ENCODE measurements at places on chromosomes 5 and 9. TPM values are rescaled to one million over a fixed set of nuclear protein-coding genes. Genes with fewer than 3 reads are reported as not detected.

Gene FGF18
- 5.5 TPM for total RNA-seq

Gene NUTM2F
- not detected for total RNA-seq

Gene PCDHA1
- not detected for total RNA-seq

Gene ADAMTS12
- 26.8 TPM for total RNA-seq

Gene IL3
- total RNA-seq = not detected

Gene LYRM7
- total RNA-seq = 11.6 TPM

Gene IFNB1
- total RNA-seq = not detected

Gene RGS7BP
- 0.89 TPM for total RNA-seq

Gene STPG3
- total RNA-seq = not detected

Gene CER1
- 0.30 TPM for total RNA-seq

Gene TMED7
- 64.7 TPM for total RNA-seq

Gene BTNL9
- 19.6 TPM for total RNA-seq

Gene TRIM36
- 1.2 TPM for total RNA-seq

Gene CTXN3
- total RNA-seq = not detected

GRCh38 chr9:112447283-112447761, 39.3 kb upstream of the KIAA1958 start:
- DNase-seq = peak; percentile 48

DNA sequence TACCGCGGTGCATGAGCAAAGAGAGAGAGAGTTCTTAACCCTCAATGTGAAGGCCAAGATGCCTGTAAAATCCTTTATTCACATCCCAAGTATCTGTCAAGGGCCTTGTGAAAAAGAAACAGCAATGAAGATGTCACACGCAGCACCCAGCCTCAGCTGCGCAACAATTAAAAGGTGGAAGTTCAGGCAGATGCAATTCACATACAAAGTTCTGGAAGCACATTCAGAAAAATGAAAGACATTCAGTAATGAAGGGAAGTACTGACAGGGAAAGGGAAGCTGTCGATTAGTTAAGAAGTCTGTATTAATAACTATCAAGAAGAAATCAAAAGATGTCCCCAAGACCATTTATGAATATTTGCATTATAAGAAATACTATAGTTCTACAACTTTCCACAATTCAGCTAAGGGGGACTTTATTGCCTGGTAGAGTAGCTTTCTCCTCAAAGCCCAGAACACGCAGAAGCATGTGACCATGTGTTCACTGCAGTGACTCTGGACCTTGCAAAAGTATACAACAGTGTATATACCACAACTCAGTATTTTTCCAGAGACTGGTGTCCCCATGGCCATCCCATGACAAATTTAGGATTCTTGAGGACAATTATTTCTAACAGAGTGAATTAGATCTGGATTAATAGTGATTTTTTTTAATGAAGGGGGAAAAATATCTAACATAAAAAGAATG, 137.5 kb downstream of the CDK5RAP2 start:
- DNase-seq = no peak

- no peak for DNase-seq
Measured at GRCh38 chr9:131410044-131410491, 16.2 kb downstream of the PRRC2B start.

- no peak for DNase-seq
Measured at GRCh38 chr5:130323804-130324454, 419.7 kb downstream of the CHSY3 start.

DNA sequence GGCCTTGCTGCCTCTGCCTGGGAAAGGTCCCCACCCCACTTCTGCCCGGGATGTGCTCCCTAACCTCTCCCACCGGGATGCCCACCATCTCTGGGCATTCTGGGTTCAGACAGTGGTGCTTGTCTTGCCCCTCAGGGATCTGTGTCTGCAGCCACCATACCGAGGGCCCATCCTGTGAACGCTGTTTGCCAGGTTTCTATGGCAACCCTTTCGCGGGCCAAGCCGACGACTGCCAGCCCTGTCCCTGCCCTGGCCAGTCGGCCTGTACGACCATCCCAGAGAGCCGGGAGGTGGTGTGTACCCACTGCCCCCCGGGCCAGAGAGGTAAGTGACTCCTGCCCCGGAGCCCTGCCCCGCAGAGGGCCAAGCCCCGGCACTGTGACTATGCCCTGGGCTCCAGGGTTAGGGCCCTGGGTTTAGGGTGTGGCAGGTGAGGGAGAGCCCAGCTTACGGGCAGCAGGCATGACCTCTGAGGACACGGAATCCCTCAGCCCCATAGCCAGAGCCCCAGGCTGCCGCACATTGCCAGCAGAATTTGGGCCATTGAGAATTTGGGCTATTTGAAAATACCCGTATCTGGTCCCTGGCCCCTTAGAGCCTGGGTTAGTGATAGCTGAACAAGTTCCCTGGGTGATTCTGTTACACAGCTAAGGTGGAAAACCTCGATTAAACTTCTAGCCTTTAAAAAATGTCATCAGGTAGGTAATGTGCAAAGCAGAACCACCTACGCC, 35.3 kb upstream of the AIF1L start:
- no peak for DNase-seq

DNA sequence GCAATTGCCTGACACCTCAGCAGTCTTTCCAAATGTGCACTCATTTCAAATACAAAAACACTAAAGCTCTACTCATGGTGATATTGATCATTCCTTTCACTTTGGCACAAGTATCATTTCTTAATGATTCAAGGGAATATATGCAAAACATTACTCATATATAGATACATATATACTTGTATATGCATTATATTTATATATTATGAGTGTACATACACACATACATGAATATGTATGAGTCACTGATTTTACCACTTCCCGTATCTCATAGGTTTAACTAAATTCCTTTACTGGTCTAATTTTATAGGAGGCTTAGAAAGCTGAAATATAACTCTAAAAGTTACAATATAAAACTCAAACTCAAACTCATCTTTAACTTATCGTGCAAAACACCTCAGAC, 156.5 kb downstream of the CDH9 start:
- DNase-seq = no peak

DNA sequence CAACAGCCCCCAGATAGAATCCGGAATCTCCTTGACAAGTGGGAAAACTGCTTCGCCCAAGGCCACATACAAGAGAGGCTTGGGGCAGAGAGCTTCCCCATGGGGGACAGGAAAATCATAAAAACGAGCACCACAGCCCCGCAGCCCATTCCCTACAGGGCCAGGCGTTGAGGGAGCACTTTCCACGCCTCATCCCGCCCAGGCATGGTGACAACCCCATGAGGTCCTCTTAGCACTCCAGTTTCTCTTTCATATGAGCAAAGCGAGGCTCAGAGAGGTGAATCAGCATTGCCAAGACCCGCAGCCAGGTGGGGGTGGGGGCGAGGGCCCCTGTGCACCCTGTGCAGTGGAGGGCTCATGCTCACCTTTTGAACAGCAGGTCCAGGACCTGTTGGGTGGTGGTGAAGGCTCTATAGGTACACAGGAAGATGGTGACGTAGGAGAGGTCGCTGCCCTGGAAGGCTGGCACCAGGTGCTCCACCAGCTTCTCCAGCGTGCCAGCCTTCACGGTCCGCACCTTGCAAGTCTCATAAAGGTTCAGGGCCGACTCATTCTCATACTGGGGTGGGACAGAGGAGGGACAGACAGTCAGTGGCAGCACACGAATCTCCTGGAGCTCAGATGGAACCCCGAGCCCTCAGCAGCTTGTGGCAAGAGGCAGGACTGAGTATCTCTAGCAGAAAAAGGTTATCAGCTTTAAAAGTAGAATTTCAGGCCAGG, 10.9 kb downstream of the RALGDS start:
- no peak for DNase-seq

- no peak for DNase-seq
Measured at GRCh38 chr9:134192951-134193731, 28.8 kb upstream of the RNU6ATAC start.

- DNase-seq = no peak
Measured at GRCh38 chr9:131731237-131731636, 8.6 kb downstream of the RAPGEF1 start.

DNA sequence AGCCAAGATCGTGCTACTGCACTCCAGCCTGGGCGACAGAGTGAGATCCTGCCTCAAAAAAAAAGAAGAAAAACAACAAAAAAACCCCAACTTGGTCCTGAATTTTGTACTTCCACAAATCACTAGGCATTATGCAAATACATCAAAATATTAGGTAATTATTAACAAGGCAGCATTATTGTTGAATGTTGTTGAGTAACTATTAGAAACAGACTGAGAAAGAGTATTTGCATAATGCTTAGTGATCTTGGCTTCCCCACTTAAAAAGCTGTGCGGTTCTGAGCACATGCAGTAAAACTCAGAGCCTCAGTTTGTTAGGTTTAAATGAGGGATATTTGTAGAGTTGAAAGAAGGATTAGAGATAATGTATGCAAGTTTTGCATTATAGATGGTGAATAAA, 64.2 kb downstream of the SCAMP1 start:
- DNase-seq = no peak

- peak; percentile 34 for DNase-seq
Measured at GRCh38 chr9:92561374-92562330, 25.9 kb upstream of the ECM2 start.

DNA sequence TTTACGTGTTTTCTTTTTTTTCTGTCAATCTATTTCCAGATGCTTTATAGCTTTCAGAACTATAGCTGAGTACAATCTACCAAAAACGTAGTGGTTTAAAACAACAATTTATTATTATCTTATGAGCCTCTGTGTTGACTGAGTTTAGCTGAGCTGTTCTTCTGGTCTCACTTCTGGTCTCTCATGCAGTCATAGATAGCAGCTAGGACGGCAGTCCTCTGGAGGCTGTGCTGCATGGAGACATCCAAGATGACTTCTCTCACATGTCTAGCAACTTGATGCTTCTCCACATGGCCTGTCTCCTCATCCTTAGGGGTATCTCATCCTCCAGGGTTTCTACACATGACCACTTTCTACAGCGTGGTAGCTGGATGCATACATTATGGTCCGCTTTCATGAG, 22.0 kb upstream of the RAD23B start:
- DNase-seq = no peak

DNA sequence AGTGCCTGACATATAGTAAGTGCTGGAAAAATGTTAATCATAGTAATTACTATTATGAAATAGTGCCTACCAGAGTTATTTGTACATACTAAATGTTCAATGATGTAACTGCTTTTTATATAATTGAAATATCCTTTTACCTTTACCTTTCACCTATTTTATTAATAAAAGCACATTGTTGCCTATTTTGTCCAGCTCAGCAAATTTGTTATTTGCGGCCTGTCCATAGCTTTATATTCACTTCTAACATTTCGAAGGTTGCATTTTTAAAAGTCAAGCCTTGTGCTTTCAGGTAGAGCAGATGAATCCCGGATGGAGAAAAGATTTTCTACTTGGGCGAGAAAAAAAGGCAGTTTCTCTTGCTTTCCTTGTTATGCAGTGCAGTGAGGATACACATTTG, 119.3 kb downstream of the TLE1 start:
- DNase-seq = no peak

- DNase-seq = no peak
Measured at GRCh38 chr5:168292786-168293696, 1.6 kb downstream of the WWC1 start.

- no peak for DNase-seq
Measured at GRCh38 chr5:9160747-9161146, 385.1 kb downstream of the SEMA5A start.

DNA sequence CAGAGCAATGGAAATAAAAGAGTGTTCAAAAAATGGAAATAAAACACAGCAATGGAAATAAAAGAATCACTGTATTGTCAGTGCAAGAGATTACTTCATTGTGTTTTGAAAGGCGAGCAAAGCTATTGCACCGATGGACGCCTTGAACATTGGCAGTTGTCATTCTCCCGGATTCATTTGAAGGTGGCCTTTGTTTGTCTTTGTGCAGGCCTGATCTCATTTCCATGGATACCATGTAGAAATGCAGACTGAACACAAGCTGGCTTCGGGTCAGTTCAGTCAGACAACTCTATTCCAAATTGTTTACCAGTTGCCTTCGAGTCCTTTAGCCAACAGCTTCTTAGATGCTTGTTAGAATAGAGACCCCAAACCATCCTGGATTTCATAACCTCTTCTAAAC, 8.3 kb downstream of the ITGA2 start:
- DNase-seq = no peak

DNA sequence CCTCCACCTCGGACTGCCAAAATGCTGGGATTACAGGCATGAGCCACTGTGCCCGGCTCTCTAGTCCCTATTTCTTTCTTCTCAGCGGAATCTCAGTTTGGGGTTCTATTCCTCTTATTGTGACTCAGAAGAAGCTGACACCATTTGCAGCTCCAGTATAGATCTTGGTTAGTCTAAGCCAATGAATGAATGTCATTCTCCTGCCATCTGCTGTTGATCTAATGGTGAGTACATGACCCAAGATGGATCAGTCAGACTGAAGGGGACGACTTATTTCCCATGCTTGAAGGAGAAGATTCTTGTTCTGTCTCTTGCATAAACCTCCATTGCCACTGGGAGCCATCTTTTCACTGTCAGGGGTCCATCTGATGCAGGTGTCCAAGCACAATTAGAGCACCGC, 76.0 kb upstream of the KLF9 start:
- DNase-seq = no peak

GRCh38 chr9:81563020-81563407, 126.3 kb downstream of the TLE1 start:
- DNase-seq = no peak

- DNase-seq = no peak
Measured at GRCh38 chr5:117255211-117256027, 680.8 kb upstream of the SEMA6A start.

DNA sequence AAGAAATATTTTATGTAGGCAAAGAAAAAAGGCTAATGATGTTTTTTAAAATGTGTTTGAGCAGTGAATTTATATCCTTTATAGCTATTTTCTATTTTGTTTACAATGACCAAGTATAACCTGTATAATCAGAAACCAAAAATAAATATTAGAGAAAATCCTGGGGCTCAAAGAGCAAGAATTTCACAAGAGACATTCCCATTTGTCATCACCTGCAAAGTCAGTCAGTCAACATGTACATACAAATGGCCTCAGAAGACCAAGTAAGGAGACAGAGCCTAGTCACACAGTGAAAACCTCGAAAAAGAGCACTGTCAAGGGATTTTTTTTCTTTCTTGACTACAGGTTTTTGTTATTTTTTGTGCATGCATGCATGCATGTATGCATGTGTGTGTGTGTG, 231.4 kb downstream of the GLIS3 start:
- no peak for DNase-seq

DNA sequence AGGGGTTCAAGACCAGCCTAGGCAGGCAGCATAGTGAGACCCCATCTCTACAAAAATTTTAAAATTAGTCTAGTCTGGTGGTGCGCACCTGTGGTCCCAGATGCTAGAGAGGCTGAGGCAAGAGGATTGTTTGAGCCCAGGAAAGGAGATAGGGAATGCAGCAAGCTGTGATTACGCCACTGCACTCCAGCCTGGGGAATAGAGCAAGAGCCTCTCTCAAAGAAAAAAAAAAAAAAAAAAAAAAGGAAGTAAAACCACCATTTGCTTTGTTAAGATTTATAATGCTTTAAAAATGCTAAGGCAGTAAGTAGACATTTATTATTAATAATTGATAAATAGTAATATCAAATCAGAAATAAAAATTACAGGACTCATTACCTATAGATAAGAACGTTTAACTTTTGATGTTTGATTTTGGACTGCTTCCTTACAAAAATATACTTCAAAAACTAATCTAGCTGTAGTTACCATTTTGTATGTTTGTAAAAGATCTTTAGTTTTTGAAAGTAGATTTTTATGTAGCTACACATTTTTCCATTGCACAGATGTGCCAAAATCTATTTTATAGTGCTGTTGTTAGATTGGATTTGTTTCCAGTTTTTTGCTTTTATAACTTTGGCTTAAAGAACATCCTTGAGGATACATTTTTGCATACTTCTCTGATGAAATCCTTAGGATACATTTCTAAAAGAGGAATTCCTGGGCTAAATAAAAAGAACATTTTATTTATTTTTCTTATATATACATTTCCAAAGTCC, 86.4 kb downstream of the INIP start:
- peak; percentile 38 for DNase-seq

- DNase-seq = no peak
Measured at GRCh38 chr9:126591083-126591482, 22.6 kb upstream of the LMX1B start.
